ENCODE measurements at places on chromosomes 2 and 18.

GRCh38 chr2:234355021-234355720 is 141.7 kb downstream of the ARL4C start:
- no peak for DNase-seq

DNA sequence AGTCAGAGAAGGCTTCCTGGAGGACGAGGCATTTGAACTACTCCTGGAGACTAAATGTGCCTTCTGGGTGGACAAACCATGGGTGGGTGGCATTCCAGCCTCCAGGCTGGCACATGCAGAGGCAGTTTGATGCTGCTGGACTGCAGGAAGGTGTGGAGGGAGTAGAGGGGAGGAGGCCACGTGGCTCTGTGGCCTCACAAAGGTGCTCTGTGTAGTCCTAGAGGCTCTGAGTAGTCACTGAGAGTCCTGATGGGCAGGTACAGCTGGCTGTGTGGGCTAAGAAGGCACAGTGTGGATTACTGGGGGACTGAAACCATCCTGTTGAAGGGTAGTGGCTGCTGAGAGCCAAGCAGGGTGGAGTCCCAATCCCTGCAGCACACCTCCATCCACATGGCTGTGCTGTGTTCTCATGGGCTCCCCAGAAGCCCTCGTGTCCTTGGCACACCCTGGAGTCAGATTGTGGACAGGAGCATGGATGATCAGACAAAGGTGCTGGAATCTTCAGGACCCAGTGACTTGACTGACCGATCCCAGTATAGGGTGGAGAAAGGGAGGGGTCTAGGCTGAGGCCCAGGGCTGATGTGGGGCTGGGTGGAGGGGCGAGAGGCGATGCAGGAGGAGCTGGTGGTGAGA is 87.4 kb upstream of the HS6ST1 start:
- DNase-seq, result no peak

DNA sequence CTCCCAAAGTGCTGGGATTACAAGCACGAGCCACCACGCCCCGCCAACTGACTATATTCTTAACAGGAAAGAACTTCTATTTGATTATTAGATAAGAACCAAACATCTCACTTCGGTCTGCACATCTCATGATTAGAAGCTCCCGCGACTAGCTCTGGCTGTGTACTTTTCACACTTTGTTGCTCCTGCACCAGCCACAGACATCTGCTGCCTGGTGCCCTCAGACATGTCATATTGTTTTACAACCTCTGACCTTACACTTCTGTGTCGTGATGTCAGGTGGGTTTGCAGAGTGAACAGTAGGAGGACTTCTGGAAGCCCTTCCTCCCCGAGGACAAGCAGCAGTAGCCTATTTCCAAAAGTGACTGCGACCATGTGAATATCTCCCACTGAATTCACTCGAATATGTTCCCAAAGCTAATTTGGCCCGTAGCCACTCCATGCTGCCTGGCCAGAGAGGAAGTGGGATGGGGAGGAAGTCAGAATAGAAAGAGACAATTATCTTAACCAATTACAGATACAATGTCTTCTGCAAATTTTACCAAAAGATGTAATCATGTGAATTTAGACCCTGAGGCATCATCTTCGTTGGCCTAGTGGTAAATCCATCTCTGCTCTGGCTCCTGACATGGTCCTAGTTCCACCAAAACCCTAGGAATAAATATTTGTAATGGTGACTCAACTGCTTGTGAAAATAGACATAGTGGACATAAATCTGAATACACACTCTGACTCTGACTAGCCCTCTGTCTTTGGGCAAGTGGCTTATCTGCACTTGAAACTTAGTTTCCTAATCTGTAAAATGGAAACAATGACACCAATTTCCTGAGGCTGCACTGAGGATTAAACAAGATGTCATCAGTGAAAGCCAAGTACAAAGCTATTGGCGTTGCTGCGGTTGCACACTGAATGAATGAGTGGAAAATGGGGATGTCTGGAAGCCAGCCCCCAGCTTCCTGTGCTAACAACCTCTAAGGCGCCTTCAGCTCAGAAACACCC is 406.1 kb downstream of the LRATD1 start:
- DNase-seq, result no peak

GRCh38 chr2:30691948-30692828 is 115.1 kb downstream of the CAPN13 start:
- DNase-seq, result peak; percentile 53

DNA sequence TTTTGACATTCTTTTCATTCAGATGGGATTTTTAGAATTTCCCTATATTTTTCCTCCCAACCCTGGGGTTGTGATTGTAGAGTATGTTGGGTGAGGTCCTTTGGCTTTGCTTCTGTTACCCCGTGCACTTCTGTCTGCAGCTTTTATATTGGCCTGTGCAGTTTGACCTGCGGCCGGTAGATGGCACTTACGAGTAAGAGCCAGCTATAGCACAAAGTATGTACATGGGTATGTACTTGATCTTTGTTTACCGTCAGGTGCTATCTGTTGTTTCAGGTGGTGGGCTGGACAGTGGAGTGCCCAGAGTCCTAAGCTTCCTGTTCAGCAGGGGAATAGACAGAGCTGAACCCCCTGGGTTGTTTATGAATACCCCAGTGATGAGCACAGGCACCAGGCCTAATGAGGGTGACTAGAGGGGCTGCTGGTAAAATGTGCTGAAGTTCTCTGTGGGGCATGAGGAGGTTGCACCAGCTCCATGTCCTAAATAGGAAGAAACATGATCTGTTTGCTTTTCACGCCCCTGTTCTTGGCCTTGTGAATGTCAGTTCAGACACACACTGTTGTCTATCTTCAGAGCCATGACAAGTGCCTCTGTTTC is 58.9 kb upstream of the THUMPD2 start:
- DNase-seq, result peak; percentile 61

GRCh38 chr2:240759459-240759858 is 60.6 kb downstream of the KIF1A start:
- DNase-seq, result no peak

DNA sequence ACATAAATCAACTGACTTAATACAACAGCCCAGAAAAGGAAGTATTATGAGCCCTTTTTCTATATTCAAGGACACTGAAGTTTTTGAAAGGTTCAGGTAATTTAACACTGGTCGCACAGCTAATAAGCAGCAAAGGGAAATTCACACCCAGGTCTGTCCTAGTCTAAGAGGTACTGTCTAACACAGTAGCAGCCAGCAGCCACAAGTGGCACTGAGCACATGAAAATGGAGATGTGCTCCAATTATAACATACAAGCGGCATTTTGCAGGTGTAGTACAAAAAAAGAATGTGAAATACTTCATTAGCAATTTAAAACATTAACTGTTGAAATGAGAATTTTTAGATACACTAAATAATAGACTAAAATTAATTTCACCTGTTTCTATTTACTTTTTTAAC is 23.4 kb downstream of the SPRED2 start:
- DNase-seq, result no peak

GRCh38 chr2:207129821-207130220 is 35.9 kb downstream of the KLF7 start:
- DNase-seq, result no peak

DNA sequence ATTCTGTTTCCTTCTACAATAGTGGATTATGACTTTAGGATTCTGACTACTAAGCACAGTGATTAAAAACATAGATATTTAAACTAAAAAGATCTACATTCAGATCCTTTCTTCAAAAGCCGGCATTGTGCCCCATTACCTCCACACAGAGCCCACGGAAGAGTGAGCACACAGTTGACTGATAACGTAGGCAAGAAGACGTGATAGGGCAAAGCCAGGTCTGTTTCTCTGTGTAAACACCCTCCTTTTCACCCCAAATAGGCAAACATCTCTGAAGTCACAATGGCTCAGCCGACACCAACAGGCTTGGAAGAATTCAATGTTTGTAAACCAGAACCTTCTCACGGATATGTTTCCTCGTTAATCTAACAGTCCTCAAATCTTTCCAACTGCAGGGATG is 302.9 kb downstream of the CMPK2 start:
- DNase-seq, result no peak

- DNase-seq, result no peak
Measured at GRCh38 chr18:67133669-67134068, 382.9 kb downstream of the DSEL start.

- DNase-seq, result peak; percentile 68
Measured at GRCh38 chr18:5630057-5630899, 86.5 kb upstream of the EPB41L3 start.

DNA sequence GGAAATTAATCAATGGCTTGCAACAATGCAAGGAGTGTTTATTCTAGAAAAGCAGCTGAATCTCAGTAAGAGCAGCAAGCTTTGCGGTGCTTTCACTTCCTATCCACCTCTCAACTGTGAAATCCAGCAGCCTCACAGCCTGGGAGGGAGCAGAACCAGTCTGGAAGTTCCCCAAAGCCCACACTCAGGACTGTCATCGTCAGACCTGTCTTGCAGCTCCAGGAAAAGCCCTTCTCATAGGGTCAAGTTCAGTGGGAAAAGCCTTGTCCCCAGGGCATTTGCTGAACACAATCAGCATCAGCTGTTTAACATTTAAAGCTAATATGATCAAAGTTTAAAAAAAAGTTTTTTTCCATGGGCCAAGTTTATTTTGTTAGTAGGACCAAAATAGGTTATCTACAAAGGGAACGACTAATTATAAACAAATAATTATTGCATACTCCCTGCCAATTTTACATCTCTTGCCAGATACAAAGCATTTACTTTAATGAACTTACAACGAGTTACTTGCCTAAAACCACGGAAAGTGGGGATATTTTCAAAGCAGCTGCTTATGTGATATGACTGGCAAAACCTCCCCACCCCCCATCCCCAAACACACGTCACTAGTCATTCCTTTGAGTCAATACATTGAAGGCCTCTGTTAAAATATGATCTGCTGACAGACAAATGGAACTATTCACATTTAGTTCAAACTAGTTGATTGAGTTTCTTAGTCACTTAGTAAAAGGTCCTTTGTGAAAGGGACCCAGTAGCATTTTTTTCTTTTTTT is 36.8 kb downstream of the PARD6G start:
- no peak for DNase-seq

DNA sequence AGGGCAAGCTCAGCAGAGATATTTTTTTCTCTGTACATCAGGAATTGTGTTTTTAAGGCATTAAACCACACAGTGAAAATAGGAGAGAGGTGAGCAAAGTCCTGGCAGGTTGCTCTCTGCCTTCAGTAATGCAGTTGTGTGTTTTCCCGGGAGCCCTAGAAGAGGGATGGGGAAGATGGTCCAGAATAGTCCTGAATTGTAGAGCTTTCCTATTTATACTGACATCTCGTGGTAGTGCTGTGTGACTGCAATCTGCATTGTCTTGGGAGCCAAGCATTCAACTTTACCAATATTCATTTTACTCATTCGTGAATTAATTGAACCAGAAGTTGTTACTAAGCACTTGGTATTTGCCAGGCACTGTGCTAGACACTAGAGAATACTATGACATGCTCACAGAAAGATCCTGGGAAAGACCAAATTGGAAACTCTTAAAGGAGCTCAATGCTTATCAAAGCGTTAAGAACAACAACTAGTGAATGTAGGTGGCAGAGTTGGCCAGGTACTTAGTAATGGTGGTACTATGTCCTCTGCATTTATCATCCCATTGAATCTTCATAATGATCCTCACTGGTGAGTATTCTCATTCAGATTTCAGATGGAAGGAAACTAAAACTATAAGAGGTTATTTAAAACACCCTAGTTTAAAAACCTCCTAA is 214.6 kb downstream of the TRIB2 start:
- DNase-seq, result peak; percentile 75

- peak; percentile 83 for DNase-seq
Measured at GRCh38 chr2:31296641-31297287, 62.8 kb downstream of the EHD3 start.

- peak; percentile 33 for DNase-seq
Measured at GRCh38 chr2:33785201-33786106, 186.4 kb upstream of the FAM98A start.

- no peak for DNase-seq
Measured at GRCh38 chr2:154686162-154686561, 12.3 kb upstream of the KCNJ3 start.
